ENCODE measurements at places on chromosomes 7 and 10.

DNA sequence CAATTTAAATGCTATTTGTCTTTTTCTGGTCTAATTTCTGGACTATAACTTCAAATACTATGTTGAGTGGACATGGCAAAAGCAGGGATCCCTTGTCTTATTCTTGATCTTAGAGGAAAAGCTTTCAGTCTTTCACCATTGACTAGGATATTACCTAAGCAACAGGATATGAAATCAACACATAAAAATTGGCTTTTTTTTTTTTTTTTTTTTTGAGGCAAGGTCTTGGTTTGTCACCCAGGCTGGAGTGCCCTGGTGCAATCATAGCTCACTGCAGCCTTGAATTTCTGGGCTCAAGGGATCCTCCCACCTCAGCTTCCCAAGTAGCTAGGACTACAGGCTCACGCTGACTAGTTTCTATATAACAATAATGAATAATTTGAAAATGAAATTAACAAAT lies 90.8 kb downstream of the JMJD1C start:
- DNase-seq = no peak

- DNase-seq = no peak
Observed at GRCh38 chr7:147376192-147376591, 1214.4 kb upstream of the C7orf33 start.

- DNase-seq = no peak
Observed at GRCh38 chr10:132565516-132566209, 28.1 kb downstream of the INPP5A start.

DNA sequence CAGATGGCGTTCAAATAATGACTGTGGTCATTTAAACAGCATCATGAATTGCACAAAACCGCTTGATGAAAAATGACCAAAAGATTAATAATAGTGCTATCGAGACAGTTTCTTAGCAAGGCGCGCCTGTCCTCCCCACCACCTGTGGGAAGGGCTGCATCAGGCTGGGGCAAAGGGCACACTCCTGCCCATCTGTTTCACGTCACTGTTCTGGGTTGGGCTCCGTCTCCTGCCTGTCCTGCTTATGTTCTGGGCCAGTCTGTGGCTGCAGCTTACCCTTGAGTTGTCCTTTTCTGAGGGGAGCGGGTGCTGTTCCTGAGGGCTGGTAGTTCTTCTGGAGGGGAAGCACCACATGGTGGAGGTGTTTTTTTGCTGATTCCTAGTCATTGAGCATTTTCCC lies 13.3 kb downstream of the RBM17 start:
- no peak for DNase-seq

GRCh38 chr7:105387508-105388355 lies 989 bp downstream of the SRPK2 start:
- peak; percentile 25 for DNase-seq

DNA sequence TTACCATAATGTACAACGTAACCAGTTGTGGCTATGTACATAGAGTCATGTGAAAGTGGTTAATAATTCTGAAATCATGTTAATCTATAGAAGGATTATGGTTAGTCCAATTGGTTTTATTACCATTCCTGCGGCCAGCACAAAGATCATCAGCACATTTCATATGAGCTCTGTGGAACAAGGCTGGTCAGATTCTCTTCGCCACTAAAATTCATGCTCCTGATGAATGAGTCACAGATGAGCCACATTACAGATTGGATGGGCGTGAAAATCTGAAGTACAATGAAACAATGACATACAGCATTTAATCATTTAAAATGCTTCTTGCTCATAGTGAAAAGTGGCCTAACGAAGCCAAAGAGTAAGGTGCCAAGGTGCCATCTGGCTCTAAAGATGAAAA lies 716.2 kb upstream of the PHF14 start:
- no peak for DNase-seq

- DNase-seq = no peak
Observed at GRCh38 chr10:12637649-12638048, 288.3 kb downstream of the CAMK1D start.

GRCh38 chr7:32061346-32061745 lies 8.9 kb downstream of the PDE1C start:
- DNase-seq = no peak

- no peak for DNase-seq
Observed at GRCh38 chr7:30080818-30081217, 52.6 kb downstream of the PLEKHA8 start.

GRCh38 chr10:24871011-24871935 lies 81.1 kb downstream of the PRTFDC1 start:
- DNase-seq = no peak

DNA sequence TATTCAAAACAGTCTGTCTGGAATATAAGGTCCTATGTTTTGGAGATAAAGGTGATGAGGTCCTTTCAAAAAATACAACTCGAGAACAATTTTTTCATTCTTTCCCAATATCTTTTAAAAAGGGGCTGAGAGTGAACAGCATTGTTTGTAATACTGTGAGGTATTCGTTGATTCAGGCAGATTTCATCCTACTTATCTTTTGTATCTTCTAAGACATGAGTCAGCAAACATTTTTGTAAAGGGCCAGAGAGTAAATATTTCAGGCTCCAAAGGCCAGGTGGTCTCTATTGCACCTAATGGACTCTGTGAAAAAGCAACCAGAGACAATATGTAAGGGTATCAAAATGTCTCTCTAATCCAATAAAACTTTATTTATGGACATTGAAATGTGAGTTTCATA lies 8.1 kb upstream of the ANK3 start:
- DNase-seq = no peak

- DNase-seq = no peak
Observed at GRCh38 chr7:148264933-148265557, 325.5 kb upstream of the C7orf33 start.

- DNase-seq = no peak
Observed at GRCh38 chr7:129170441-129171021, 17.9 kb upstream of the SMO start.

- no peak for DNase-seq
Observed at GRCh38 chr10:100878291-100878910, 34.4 kb upstream of the SLF2 start.

Measured in stimulated activated CD8-positive, alpha-beta memory T cell treated with anti-CD3 and anti-CD28 coated beads, Interleukin-15, amount 100 ng/mL, for 4 hours (primary cell).